ENCODE measurements at places on chromosomes 2 and 18. TPM values are rescaled to one million over a fixed set of nuclear protein-coding genes. Genes with fewer than 3 reads are reported as not detected.
A peak's percentile ranks its signal among the peaks of the same experiment; 100 is the strongest.

DNA sequence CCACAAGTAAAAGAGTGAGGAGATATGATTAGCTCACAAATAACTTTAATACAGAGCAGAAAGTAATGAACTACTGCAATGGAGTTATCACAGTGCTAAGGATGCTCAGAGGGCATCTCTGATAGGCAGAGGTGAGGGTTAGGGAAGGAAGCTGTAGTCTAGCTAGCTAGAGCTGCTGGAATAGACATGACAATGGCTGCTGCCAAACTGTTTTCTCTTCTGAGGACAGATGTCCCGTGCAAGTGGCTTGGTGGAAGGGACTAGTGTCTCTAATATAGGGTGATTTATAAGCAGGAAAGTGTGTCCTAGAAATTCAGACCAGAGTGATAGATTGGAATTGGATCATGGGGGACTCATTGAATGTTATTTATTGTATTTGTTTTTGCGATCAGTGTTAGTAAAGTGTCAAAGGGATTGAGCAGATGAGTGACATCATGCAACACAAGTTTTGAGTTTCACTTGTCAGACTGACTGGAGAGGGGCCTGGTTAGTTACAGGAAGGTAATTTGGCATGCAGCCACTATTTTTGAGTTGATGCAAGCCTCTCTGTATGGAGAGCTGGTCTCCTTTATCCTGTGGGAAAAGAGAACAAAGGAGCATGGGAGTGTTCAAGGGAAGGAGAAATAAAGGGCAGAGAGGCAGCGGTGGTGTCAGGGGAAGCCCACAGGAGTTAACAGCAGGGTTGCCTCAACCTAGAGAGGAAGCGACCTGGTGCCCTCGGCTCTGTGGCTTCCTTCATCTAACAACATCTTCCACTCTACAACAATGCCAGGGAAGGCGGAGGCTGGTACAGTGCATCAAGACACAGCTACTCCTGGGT, 1.9 kb downstream of the CTLA4 start:
- H3K27me3 ChIP-seq = peaks cover 28% of the 10 kb centered on the region
- no peaks in the 10 kb centered on the region for H3K36me3 ChIP-seq
- H3K4me1 ChIP-seq = peaks cover 8% of the 10 kb centered on the region
- no peak for DNase-seq

The NTSR2 gene
- total RNA-seq = not detected

GRCh38 chr2:193521523-193521922, 1326.8 kb upstream of the TMEFF2 start:
- no peak for DNase-seq
- peaks cover 4% of the 10 kb centered on the region for H3K36me3 ChIP-seq
- H3K4me1 ChIP-seq = peaks cover 6% of the 10 kb centered on the region
- no peak overlapping the region for H3K4me3 ChIP-seq

- no peak for DNase-seq
- no peaks in the 10 kb centered on the region for H3K36me3 ChIP-seq
- no peak overlapping the region for H3K4me3 ChIP-seq
- H3K4me1 ChIP-seq = no peaks in the 10 kb centered on the region
- no peak overlapping the region for H3K27ac ChIP-seq
Measured at GRCh38 chr2:134623796-134624195, 95.0 kb downstream of the TMEM163 start.

The VIT gene
- 1.4 TPM for total RNA-seq

The POTEF gene
- total RNA-seq = 25.0 TPM

The SMC6 gene
- 30.5 TPM for total RNA-seq

GRCh38 chr18:73419531-73419930, 551.7 kb upstream of the NETO1 start:
- H3K36me3 ChIP-seq = no peaks in the 10 kb centered on the region
- no peaks in the 10 kb centered on the region for H3K27me3 ChIP-seq
- H3K4me1 ChIP-seq = no peaks in the 10 kb centered on the region
- no peak overlapping the region for H3K27ac ChIP-seq
- H3K4me3 ChIP-seq = no peak overlapping the region

GRCh38 chr2:221792971-221793521, 220.9 kb upstream of the EPHA4 start:
- no peaks in the 10 kb centered on the region for H3K36me3 ChIP-seq
- no peak for DNase-seq
- peak overlapping the region; percentile 27 for H3K4me3 ChIP-seq
- H3K4me1 ChIP-seq = peaks cover 17% of the 10 kb centered on the region
- H3K27ac ChIP-seq = peak overlapping the region; percentile 51

DNA sequence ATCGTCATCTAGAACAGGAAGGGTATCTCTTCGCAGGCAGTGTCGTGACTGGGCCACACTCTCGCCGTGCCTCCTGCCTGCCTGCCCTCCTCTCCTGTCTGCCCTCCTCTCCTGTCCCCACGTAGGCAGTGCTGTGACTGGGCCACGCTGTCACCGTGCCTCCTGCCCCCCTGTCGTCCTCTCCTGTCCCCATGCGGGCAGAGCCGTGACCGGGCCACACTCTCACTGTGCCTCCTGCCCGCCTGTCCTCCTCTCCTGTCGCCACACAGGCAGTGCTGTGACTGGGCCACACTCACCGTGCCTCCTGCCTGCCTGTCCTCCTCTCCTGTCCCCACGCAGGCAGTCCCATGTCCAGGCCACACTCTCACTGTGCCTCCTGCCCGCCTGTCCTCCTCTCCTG, 51.4 kb downstream of the ZNF236 start:
- H3K4me3 ChIP-seq = no peak overlapping the region
- no peak for DNase-seq
- H3K27ac ChIP-seq = peak overlapping the region; percentile 25
- no peaks in the 10 kb centered on the region for H3K27me3 ChIP-seq
- H3K36me3 ChIP-seq = peaks cover 25% of the 10 kb centered on the region

The ANKRD44 gene
- total RNA-seq = 3.1 TPM

- H3K4me1 ChIP-seq = peaks cover 38% of the 10 kb centered on the region
- peak within 1 kb of the TSS; percentile 100 for H3K27ac ChIP-seq
- H3K4me3 ChIP-seq = peak within 1 kb of the TSS; percentile 89
- peak; percentile 82 for DNase-seq
- no peaks in the 10 kb centered on the region for H3K36me3 ChIP-seq
Measured at GRCh38 chr2:218292048-218293014, at the start of gene TMBIM1. Gene TMBIM1, minus strand, starts transcription at chr2:218292503. Its CDS starts 10,362 bp downstream, at chr2:218282141.

The TEX44 gene
- total RNA-seq = not detected

DNA sequence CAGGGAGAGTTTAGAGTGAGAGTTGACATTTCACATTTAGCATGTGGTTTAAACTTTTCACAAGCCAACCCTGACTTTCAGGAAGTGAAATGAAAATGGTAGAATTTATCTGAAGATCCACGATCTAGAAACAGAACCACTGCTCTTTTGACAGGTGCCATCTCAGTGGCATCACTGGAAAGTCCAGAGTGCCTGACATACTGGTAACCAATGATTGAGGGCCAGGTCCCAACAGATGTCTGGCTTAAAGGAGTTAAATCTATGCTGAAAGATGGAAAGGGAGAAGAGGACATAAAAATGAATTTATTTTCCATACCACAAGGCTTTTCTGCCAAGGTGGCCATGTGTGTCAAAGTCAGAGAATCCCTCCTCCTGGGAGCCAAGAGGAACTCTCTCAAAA, 2.7 kb downstream of the IL36G start:
- no peaks in the 10 kb centered on the region for H3K4me1 ChIP-seq
- DNase-seq = no peak
- peaks cover 21% of the 10 kb centered on the region for H3K27me3 ChIP-seq

DNA sequence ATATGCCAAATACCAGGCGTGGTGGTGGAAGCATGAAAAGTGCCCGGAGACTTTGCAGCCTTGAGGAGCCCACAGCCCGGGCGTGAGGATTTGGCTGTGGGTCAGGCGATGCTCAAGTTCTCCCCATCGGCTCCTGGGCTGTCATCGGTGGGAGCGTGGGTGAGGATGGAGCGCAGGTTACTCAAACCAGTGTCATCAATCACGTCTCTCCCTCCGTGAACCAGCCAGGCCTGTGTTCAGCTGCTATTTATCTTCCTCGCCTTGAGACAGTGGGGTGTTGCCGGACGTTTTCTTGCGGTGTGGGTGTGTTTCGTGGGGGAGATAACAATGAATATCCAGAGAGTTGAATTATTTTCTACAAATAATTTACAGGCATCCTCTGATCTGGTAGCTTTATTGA, 317.6 kb downstream of the EIPR1 start:
- no peak for DNase-seq
- H3K36me3 ChIP-seq = peaks cover 4% of the 10 kb centered on the region
- no peak overlapping the region for H3K4me3 ChIP-seq
- no peak overlapping the region for H3K27ac ChIP-seq

- H3K27ac ChIP-seq = no peak overlapping the region
- H3K4me1 ChIP-seq = no peaks in the 10 kb centered on the region
- H3K4me3 ChIP-seq = no peak overlapping the region
- H3K27me3 ChIP-seq = no peaks in the 10 kb centered on the region
- no peaks in the 10 kb centered on the region for H3K36me3 ChIP-seq
Measured at GRCh38 chr2:137659616-137660015, 304.7 kb upstream of the HNMT start.

GRCh38 chr2:234251326-234252271, 201.1 kb downstream of the SPP2 start:
- DNase-seq = no peak
- H3K4me1 ChIP-seq = peaks cover 11% of the 10 kb centered on the region
- no peaks in the 10 kb centered on the region for H3K27me3 ChIP-seq
- H3K36me3 ChIP-seq = no peaks in the 10 kb centered on the region

The IL1A gene
- 0.60 TPM for total RNA-seq

GRCh38 chr2:136801661-136802060, 36.3 kb downstream of the THSD7B start:
- H3K27ac ChIP-seq = no peak overlapping the region
- no peaks in the 10 kb centered on the region for H3K36me3 ChIP-seq
- H3K27me3 ChIP-seq = no peaks in the 10 kb centered on the region
- H3K4me1 ChIP-seq = no peaks in the 10 kb centered on the region
- DNase-seq = no peak
- H3K4me3 ChIP-seq = no peak overlapping the region

- DNase-seq = no peak
- no peaks in the 10 kb centered on the region for H3K36me3 ChIP-seq
- no peak overlapping the region for H3K27ac ChIP-seq
- no peaks in the 10 kb centered on the region for H3K27me3 ChIP-seq
Measured at GRCh38 chr2:8215159-8215863, 466.5 kb upstream of the ID2 start.

- peak overlapping the region; percentile 71 for H3K27ac ChIP-seq
- H3K36me3 ChIP-seq = peaks cover 5% of the 10 kb centered on the region
Measured at GRCh38 chr2:231197706-231198290, 633 bp upstream of the ARMC9 start.

The PROM2 gene
- total RNA-seq = 31.5 TPM

GRCh38 chr2:12797815-12798214, 81.1 kb downstream of the TRIB2 start:
- no peak overlapping the region for H3K27ac ChIP-seq
- H3K4me1 ChIP-seq = peaks cover 15% of the 10 kb centered on the region
- H3K4me3 ChIP-seq = no peak overlapping the region
- no peaks in the 10 kb centered on the region for H3K27me3 ChIP-seq
- H3K36me3 ChIP-seq = no peaks in the 10 kb centered on the region

DNA sequence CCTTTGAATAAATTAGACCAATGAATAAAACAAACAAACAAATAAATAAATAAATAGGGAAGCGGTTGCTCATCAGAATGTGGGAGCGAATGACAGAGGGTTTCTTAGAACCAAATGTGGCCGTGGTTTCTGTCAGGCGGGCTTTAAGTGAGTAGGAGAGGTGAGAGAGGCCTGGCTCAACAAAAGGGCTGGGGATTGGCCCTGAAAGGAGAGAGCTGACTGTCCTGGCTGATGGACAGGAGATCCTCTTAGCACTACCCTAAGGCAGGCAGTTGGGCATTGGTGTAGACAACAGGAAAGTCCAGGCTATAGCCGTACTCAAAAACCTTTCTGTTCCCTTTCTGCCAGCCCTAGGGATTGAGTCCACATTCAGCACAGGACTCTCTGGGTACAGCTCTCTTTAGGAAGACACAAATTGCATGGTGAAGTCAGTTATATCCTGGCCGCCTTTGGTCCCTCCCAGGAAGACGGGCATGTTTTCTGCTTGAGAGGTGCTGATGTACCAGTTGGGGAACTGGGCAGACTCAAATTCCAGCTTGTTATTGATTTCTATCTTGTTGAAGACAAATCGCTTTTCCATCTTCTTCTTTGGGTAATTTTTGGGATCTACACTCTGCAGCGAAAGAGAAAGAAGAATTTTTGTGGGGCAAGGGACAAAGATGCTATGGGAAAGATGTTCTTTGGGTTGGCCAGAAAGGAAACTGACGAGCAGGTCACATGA, 6.5 kb downstream of the IL1B start:
- no peak overlapping the region for H3K4me3 ChIP-seq
- no peak for DNase-seq
- H3K27ac ChIP-seq = no peak overlapping the region

DNA sequence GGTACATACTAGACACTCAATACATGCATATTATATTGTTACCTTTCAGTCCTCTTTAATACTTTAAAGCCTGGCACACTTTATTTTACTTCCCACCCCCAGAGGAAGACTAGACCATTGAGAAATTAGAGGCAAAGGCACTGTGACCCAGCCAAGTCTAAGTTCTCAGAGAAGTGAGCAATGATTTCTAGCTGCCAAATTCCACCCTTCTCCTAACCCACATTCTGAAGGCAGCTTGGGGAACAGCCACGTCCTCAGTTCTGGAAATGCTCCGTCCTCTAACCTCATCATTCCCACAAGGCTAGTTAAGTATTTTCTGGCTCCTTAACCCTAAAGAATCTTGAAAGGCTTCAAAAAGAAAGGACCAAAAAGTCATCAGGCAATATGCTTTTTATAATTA, 86.6 kb downstream of the COL5A2 start:
- H3K4me3 ChIP-seq = no peak overlapping the region
- peaks cover 21% of the 10 kb centered on the region for H3K36me3 ChIP-seq
- DNase-seq = no peak
- no peak overlapping the region for H3K27ac ChIP-seq

- H3K27me3 ChIP-seq = no peaks in the 10 kb centered on the region
- H3K4me1 ChIP-seq = peaks cover 5% of the 10 kb centered on the region
- H3K27ac ChIP-seq = no peak overlapping the region
- H3K36me3 ChIP-seq = peaks cover 5% of the 10 kb centered on the region
- no peak overlapping the region for H3K4me3 ChIP-seq
Measured at GRCh38 chr2:213098612-213099011, 52.8 kb downstream of the IKZF2 start.
